Astrocyte (in vitro differentiated cells and primary cell): ENCODE measurements at places on chromosomes 2 and 18. TPM values are rescaled to one million over a fixed set of nuclear protein-coding genes. Genes with fewer than 3 reads are reported as not detected.

DNA sequence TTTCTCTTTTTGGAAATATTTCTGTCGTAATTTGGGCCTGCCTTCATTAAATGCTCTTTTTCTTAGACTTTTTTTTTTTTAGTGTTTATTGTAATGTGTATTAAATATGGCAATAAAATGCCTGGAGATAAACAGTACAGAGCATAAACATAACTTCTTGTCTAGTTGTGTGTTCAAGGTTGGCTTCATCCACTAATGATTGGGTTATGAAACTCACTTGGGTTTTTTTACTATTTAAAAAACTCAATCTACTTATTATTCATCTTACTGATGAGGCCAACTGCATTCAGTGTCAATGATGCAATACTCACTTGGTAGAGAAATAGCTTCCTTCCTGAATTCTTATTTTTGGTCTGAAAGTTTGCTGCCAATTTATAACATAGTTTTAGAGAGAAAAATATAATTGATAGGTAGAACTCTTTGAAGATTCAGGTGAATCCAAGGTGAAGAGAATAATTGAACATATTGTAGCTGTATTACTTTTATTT is 144.2 kb upstream of the NABP1 start:
- no peaks in the 10 kb centered on the region for H3K27me3 ChIP-seq
- DNase-seq: no peak
- H3K4me3 ChIP-seq: no peak overlapping the region
- no peak overlapping the region for H3K27ac ChIP-seq
- no peaks in the 10 kb centered on the region for H3K4me1 ChIP-seq

- no peak overlapping the region for H3K27ac ChIP-seq
- no peaks in the 10 kb centered on the region for H3K36me3 ChIP-seq
- no peak overlapping the region for H3K4me3 ChIP-seq
- peak; percentile 82 for DNase-seq
Measured at GRCh38 chr2:112794131-112794733, 9.9 kb upstream of the IL1A start.

- H3K4me3 ChIP-seq: no peak overlapping the region
- H3K27ac ChIP-seq: no peak overlapping the region
- H3K27me3 ChIP-seq: no peaks in the 10 kb centered on the region
- no peaks in the 10 kb centered on the region for H3K36me3 ChIP-seq
- no peak for DNase-seq
- H3K4me1 ChIP-seq: no peaks in the 10 kb centered on the region
Measured at GRCh38 chr2:176817061-176817565, 395.5 kb upstream of the HNRNPA3 start.

GRCh38 chr2:179239195-179239594 is 25.4 kb downstream of the SESTD1 start:
- peak; percentile 43 for DNase-seq
- H3K27ac ChIP-seq: no peak overlapping the region
- H3K27me3 ChIP-seq: no peaks in the 10 kb centered on the region
- no peak overlapping the region for H3K4me3 ChIP-seq

DNA sequence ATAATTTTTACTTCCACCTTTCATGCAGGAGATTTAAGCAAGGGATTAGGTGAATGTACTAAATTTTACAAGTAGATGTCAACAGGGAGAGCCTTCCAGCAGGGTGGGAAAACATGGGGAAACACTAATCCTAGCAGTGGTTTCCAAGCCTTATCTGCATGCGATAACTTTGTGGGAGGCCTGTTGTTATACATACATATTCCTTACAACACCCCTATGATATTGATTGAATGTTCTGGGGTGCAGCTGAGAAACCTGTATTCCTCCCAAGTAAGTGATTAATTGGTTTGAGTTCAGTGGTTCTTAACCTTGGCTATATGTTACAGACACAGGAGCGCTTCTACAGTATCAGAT is 65.9 kb downstream of the COL4A4 start:
- no peaks in the 10 kb centered on the region for H3K36me3 ChIP-seq
- DNase-seq: no peak
- H3K4me1 ChIP-seq: no peaks in the 10 kb centered on the region
- no peak overlapping the region for H3K27ac ChIP-seq

- no peak overlapping the region for H3K4me3 ChIP-seq
- H3K27me3 ChIP-seq: peaks cover 19% of the 10 kb centered on the region
- H3K36me3 ChIP-seq: no peaks in the 10 kb centered on the region
Measured at GRCh38 chr18:47209171-47209570, 33.0 kb upstream of the IER3IP1 start.

DNA sequence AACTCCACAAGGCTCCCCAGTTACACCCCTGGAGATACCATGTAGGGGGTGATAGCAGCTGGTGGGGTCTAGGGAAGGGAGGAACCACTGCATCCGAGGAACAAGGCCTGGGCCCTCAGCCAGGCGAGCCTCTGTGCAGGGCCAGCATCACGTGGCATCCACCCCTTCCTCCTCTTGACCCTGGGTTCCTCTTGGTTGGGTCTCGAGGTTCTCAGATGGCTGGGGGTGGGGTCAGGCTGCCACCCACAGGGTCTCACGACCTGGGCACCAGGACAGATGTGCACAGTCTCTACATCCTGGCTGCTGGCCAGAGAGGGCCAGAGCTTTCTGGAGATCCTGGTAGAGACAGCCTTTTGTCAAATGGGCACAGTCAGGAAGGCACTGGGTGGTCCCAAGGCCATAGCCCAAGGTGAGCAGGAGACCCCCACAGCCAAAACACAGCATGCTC is 10.4 kb downstream of the HS6ST1 start:
- no peaks in the 10 kb centered on the region for H3K36me3 ChIP-seq
- peaks cover 25% of the 10 kb centered on the region for H3K4me1 ChIP-seq
- DNase-seq: no peak
- no peak overlapping the region for H3K4me3 ChIP-seq

ADAM23 gene
- total RNA-seq: 11.0 and 13.9 TPM in 2 replicates

RBKS gene
- 1.6 and 2.6 TPM in 2 replicates for total RNA-seq

IGFBP2 gene
- total RNA-seq: 944 and 1,071 TPM in 2 replicates

RSAD2 gene
- total RNA-seq: 9.5 and 11.8 TPM in 2 replicates

DNA sequence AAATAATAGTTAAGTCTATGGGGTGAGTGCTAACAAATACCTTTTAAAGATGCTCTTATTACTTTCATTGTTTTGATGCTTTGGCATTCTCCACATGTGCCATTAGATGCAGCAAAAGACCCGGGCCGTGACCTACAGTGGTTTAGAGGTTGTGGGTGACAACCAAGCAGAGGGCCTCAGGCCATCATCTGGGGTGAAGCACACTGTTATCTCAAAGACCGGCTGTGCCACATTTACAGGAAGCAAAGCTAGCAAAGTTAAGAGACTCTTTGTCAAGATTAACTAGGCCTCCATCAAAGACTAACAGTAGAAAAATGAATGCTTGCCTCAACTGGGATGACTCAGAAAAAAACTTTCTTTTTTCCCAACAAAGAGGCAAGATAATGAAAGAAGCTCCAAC is 695.3 kb downstream of the SATB2 start:
- no peaks in the 10 kb centered on the region for H3K4me1 ChIP-seq
- no peak overlapping the region for H3K27ac ChIP-seq

DNA sequence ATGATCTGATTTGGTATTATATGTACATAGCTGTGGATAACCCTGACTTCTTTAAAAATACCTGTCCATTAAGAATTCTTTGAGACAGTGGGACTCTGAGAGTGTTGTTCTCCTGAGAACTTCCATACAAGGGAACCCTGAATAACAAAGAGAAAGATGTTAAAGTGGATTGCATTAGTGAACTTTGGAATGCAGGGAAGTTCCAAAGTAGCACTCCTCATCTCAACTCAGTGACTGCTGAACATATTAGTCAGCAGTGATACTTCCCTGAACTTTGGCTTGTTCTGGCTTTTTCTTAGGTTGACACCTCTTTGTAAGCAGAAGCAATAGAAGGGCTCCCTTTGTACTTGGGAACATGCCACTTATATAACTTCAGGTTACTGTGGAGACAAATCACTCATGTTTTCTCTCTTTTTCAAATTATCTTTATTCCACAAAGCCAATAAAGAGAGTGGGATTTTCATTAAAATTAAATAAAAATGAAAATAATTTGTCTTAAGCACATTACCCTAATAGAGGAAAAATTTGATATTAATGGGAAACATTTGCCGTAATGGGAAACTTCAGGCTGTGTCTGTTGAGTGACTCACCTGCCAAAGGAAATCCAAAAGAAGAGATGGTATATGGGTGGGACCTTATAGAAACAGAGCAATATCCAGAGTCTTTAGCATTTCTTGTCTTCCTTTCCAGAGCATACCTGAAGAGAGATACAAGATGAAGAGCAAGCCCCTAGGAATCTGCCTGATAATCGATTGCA is 33.3 kb downstream of the CFLAR start:
- peak; percentile 97 for DNase-seq
- H3K27ac ChIP-seq: peak overlapping the region; percentile 98
- no peaks in the 10 kb centered on the region for H3K27me3 ChIP-seq
- H3K36me3 ChIP-seq: peaks cover 13% of the 10 kb centered on the region

- no peak for DNase-seq
- no peaks in the 10 kb centered on the region for H3K36me3 ChIP-seq
- no peaks in the 10 kb centered on the region for H3K4me1 ChIP-seq
- no peak overlapping the region for H3K4me3 ChIP-seq
Measured at GRCh38 chr2:121128741-121129659, 156.0 kb downstream of the TFCP2L1 start.

DNA sequence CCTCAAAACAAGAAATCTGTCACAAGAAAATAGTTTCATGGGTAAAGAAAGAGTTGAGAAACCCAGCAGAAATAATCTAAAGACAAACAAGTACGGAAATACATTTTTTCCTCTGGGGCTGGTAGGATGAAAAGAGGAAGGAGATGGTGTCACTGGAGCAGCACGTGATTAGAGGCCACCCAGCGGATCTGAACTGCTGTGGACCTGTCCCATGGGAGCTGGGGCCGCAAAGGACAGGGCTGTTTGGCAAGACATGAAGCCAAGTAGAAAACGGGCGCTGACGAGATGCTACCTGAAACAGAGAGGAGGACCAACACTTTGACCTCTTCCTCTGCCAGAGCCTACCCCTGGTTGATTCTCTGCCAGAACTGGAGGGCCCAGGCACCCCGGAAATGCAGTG is 295.4 kb upstream of the ATP5MC3 start:
- H3K27me3 ChIP-seq: no peaks in the 10 kb centered on the region
- H3K4me1 ChIP-seq: no peaks in the 10 kb centered on the region
- DNase-seq: no peak
- no peak overlapping the region for H3K4me3 ChIP-seq
- H3K27ac ChIP-seq: no peak overlapping the region
- H3K36me3 ChIP-seq: no peaks in the 10 kb centered on the region

DNA sequence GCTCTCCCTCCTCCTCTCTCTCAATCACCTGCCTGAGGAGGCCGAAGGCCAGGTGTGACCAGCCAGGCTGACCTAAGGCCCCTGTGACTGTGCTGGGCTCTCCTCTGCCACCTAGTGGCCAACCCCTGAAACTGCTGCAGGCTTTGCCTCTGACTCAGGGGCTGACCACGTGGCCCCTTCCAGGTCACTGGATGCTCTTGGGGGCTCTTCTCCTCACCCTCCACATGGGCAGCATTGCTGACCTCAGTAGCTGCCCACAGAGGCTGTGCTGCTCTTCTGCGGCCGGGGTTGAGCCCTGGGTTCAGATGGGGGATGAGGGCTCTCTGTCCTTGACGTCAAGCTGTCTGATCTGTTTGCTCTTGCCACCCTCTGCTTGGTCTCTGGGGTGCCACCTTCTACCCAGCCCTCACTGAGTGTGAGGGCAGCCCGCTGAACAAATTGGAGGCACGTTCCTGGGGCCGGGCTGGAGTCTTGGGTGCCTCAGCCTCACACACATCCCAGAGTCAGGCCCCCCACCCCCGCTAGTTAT is 122.7 kb downstream of the TWIST2 start:
- no peaks in the 10 kb centered on the region for H3K27me3 ChIP-seq
- no peaks in the 10 kb centered on the region for H3K36me3 ChIP-seq
- no peak overlapping the region for H3K4me3 ChIP-seq
- no peak overlapping the region for H3K27ac ChIP-seq

DNA sequence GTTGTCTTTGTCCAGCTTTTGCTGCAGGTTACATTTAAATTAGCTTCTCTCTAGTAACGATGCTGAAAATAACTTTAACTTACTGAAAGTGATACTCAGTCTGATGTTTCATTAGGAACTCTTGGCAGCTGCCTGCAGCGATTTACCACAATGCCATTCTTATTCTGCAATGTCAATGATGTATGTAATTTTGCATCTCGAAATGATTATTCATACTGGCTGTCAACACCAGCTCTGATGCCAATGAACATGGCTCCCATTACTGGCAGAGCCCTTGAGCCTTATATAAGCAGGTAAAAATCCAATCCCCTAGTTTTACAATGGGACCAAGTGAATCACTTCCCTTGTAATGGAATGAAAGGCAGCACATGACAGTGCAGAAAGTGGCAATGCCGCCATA is 16.3 kb upstream of the MFF start:
- no peak overlapping the region for H3K27ac ChIP-seq
- H3K4me1 ChIP-seq: no peaks in the 10 kb centered on the region
- DNase-seq: peak; percentile 27
- no peak overlapping the region for H3K4me3 ChIP-seq

DNA sequence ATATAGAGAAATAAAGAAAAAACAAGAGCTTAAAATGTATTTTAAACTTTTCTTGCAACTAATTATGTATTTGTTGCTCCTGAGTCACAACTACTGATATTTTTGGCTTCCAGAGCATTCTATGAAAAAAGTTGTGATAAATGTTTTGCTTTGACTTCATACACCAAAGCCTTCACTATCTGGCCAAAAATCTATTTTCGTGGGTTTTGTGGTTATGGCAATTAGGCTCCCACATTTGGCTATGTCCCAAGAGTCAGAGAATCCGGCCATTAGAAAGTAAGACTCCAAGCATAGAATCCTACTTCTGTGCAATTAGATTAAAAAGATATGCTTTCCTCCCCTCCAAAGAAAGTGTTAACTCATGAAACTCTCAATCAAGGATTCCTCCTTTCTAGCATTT is 1456.1 kb upstream of the ACVR2A start:
- H3K36me3 ChIP-seq: no peaks in the 10 kb centered on the region
- DNase-seq: peak; percentile 75
- no peak overlapping the region for H3K27ac ChIP-seq
- no peaks in the 10 kb centered on the region for H3K4me1 ChIP-seq
- no peak overlapping the region for H3K4me3 ChIP-seq

ARL4C gene
- 59.3 and 70.7 TPM in 2 replicates for total RNA-seq

DNA sequence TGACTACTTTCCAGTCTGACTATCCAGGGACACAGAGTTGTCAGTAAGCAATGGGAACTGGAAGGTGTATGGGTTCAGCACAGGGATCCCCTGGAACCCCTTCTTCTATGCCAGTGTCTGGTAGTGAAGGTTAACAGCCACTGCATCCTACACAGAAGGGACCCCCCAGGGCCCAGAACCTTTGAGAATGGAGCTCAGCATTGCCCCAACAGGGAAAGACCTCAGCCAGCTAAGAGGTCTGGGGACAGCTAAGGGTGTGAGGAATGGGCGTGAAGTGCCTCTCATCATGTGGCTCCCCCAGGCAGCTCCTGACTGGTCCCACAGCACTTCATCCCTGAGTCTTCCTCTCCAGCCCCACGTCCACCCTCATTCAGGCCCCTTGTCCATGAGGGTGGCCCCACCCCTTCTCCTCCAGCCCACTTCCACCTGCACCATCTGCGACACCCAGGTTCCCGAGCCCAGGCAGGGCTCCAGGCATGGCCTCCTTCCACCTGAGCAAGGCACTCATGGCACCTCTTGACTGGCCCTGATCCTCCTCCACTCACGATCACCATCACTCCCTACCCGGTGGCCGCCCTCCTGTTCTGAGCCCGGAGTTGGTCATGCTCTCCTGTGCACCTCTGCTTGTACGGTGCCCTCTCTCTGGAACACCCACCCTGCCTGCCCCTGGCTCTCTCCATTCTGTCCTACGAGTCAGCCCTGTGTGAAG is 77.1 kb downstream of the SFXN5 start:
- DNase-seq: no peak
- H3K4me3 ChIP-seq: no peak overlapping the region
- H3K36me3 ChIP-seq: no peaks in the 10 kb centered on the region

GRCh38 chr18:25351777-25352628 is at the start of gene ZNF521:
TSS of gene ZNF521 (minus strand) at chr18:25352166. CDS start at chr18:25350946, 1,220 bp downstream.
- peak within 1 kb of the TSS; percentile 88 for H3K4me3 ChIP-seq
- no peaks in the 10 kb centered on the region for H3K36me3 ChIP-seq
- H3K27me3 ChIP-seq: no peaks in the 10 kb centered on the region
- DNase-seq: peak; percentile 84
- H3K4me1 ChIP-seq: peaks cover 5% of the 10 kb centered on the region
- peak within 1 kb of the TSS; percentile 89 for H3K27ac ChIP-seq
